ENCODE measurements at places on chromosomes 11 and 22.

- DNase-seq: no peak
These were observed 47.2 kb downstream of the USP28 start for GRCh38 chr11:113828191-113828590.

DNA sequence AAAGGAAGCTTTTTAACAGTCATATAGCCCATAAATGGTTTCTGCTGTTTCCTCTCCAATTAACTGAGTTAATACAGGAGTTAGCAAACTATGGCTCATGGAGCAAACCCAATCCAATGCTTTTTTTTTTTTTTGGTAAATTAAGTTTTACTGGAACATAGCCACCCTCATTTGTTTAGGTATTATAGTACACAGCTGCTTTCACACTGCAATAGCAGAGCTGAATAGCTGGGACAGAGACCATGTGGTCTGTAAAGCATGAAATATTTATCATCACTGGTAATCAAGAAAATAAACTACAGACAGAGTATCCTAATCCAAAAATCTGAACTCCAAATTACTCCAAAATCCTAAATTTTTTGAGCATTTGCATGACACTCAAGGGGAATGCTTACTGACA is 53.7 kb downstream of the RDX start:
- no peak for DNase-seq

DNA sequence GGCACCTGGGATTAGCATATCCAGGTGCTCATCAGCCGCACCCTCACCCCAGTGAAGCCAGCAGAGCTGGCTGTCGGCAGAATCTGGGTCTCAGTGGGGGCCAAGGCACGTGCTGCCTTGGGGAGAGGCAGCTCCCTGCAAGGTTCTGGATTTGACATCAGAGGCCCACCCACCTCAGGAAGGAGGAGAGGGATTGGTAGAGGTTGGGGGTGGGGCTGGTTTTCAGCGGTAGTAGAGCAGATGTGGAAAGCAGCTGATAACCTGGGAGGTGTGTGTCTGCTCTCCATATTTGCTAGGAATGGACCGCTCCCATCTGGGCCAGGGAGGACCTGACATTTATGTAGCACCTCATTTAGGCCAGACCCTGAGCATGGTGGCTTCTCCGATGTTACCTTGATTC is 147.5 kb downstream of the GRIK4 start:
- DNase-seq: no peak

DNA sequence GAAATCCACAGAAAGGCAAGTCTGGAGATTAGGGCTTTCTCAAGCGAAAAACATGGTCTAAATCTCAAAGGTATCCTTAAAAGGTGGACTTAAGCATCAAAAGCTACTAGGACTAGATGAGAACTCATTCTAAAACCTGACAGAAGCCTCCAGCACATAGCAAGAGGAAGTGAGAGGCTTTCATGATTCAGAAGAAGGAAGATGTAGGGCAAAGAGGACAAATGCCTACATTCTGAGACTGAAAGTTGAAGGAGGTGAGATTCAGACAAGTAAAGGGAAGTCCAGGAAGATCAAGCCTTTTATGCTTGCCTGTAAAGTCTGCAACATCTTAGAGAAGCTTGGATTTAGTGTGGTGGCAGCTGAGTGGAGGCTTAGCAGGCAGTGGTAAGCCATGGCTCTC is 98.9 kb downstream of the PGR start:
- no peak for DNase-seq

GRCh38 chr22:35089139-35089538 is 23.2 kb downstream of the ISX start:
- DNase-seq: no peak

GRCh38 chr22:45328822-45329529 is 19.2 kb downstream of the FAM118A start:
- DNase-seq: no peak

DNA sequence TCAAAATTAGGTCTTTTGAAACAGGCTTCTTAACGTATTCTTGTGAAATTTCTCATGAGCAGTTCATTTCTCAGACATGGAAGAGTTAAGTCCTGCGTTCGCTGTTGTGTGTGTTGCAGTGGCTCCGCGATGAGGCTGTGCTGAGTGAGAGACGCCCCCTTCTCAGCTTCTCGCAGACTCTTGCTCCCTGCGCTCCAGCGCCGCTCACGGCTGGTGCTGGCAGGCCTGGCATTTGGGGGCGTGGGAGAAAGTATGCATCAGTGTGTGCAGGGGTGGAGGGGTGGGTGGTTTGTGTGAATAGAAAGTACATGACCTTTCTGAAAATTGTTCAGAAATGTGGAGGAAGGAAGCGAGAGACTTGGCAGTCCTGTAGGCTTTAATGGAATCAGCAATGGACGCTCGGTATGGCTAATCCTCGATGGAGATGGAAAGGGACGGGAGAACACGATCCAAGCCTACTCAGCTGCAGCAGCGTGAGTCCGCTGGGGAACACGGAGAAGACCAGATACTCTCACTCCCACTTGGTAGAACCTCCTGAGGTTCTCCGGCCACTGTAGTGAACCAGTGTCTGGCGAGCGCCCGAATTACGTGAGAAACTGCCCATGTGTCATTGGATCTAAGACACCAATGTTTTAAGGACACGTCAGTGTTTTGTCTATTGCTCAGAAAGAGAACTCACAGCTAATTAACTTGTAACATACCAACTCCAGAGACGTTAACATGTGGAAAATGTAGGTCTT is 5.9 kb downstream of the TAB1 start:
- no peak for DNase-seq

GRCh38 chr11:74135127-74135840 is 35.5 kb downstream of the C2CD3 start:
- DNase-seq: no peak

- no peak for DNase-seq
These were observed 4.8 kb upstream of the CKAP5 start for GRCh38 chr11:46850829-46851380.

DNA sequence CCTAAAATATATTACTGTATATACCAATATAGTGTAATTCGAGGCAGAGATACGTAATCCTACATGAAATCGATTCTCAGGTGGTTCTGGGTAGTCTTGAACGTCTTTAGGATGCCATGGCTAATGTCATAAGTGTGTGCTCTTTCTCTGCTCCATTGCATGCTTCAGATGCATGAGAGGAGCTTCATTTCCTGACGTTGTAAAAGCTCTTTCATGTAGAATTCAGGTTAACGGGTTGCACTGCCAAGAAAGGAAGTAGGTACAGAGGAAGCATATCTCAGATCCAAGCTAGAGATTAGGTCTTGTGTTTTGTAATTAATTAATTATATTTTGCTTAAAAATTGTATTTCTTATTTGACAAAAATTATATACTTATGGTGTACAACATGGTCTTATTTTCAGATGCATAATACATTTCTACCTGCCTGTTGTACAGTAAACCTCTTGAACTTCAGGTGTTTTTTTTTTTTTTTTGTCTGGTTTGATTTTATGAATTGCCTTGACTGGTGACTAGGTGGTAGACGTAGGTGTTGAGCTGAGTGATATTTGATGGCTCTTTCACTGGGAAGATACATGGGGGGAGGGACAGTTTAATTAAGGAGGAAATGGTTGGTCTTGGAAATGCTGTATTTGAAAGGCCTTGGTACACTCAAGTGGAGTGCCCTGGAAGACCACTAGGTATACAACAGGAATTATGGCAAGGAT is 9.3 kb downstream of the NUP50 start:
- DNase-seq: peak; percentile 58

- DNase-seq: no peak
These were observed 219.3 kb upstream of the POU2AF2 start for GRCh38 chr11:111026241-111026640.

DNA sequence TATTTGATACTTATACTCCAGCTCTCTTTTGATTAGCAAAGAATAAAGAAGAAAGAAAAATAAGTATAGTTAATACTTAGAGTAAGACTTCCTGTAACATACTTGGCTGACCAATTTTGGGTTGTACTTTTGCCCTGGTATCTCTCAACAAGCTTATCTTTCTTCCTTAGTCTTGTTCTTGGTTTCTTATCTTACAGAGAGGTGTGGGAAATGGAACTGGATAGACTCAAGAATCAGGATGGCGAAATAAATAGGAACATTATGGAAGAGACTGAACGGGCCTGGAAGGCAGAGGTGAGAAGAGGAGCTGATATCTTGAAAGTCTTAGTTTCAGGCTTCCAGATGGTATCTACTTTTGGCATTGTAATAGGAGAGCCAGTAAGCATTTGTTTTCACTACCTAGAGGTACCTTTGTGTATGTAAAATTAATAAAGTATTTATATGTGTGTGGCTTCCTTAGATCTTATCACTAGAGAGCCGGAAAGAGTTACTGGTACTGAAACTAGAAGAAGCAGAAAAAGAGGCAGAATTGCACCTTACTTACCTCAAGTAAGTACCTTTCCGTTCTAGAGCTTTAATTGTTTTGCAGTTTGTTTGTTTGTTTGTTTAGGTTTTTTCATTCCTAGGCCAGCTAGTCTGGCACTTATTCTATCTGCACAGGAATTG is 11.3 kb upstream of the BACE1-AS start:
- peak; percentile 39 for DNase-seq

DNA sequence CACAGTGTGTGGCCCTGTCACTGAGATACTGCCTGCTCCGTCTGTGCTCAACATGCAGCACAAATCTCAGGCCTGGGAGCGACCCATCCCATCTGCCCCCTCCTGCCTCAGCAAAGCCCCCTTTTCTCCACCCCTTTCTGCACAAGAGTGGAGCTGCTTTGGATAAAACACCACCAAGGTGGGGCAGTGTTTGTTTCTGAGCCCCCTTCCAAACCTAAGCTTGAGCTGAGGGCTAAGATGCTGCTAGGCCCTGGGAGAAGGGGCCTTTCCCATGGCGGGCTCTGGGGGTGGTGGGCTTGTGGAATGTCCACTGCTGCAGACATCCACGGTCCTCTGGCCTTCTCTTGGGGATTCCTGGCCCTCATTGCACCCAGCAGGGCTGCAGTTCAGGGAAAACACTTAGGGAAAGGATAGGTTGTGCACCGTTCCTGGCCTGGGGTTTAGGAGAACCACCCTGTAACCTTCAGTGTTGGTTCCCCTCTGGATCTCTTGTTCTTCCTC is 594.1 kb downstream of the TBC1D22A start:
- no peak for DNase-seq

All from CD4-positive, alpha-beta T cell treated with Interleukin-1 beta for 1 hour (primary cell).